ENCODE measurements at places on chromosomes 5 and 9.

GRCh38 chr5:82622711-82623514 lies 344.8 kb upstream of the RPS23 start:
- no peak for DNase-seq

DNA sequence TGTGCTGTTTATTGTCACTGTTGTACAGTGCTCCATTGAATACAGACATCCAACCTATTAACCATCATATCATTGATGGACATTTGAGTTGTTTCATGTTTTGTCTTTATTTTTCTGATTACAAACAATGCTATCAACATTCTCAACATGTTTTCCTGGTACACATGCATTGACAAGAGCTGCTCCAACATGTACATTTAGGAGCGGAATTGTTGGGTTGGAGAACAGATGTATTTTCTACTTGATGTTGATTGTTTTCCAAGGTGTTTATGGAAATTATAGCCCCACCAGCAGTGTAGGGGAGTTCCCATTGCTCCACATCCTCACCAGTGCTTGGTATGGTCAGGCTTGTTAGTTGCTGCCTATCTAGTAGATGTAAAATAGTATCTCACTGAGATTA lies 204.1 kb upstream of the CLINT1 start:
- no peak for DNase-seq

DNA sequence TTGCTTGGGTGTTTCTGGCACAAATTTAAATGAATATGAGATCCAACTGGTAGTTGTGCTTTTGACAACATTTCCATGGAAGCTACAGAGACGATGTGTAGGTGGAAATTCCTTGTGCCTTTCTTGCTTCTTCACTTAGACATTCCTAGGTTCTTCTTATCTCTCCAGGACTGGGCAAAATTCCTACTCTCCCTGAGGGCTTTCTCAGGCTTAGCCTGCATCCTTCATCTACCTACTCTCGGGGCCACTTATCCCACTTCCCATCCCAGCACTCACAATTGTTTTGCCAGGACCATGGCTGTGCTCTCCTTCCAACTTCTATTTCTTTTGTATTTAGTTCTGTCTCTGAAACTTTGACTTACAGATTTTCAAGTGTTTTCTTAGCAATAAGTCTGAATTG lies 17.8 kb upstream of the SPINK1 start:
- no peak for DNase-seq

DNA sequence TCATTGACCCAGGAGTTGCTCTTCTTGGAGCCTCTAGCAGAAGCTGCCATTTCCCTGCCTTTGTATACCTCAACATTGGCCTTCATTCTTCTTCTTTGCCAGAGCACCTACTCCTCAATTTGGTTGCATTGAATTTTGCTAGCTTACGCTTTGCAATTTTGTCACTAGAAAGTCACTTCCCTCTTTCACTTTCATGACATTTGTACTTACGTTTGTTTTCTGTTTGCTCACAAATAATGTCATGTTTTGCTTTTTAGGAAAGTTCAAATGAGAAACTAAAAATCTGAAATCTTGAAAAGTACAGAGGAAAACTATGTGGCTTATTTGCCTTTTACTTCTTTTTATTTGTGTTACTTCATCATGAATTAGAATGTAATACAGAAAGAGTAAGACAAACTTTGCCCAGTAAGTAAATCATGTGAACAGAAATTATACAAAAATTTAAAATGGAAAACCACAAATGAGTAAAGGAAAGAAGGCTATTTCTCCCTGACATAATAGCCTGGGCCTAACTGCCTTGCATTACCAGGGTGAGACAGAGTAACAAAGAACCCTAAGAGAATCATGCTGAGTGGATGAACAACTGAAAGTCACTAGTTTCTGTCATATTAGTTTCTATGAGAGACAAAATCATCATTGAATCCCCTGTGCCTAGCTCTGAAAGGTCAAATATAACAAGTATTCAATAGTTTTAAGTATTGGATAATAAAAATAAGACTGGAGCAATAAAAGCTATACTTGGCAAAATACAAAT lies 7.4 kb upstream of the IFNA1 start:
- no peak for DNase-seq

GRCh38 chr9:137306066-137306849 lies 4.2 kb upstream of the NRARP start:
- DNase-seq: no peak

GRCh38 chr9:128104171-128104618 lies 23.3 kb downstream of the PTGES2 start:
- no peak for DNase-seq

DNA sequence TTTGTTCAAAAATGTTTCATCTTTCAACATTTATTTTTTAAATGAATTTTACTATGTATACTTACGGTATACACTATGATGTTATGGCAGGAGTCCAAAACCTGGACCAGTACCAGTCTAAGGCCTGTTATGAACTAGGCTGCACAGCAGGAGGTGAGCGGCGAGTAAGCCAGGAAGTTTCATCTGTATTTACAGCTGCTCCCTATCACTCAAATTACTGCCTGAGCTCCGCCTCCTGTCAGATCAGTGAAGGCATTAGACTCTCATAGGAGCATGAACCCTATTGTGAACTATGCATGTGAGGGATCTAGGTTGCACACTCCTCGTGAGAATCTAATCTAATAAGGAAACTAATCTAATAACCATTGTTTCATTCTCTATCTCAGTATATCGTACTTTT lies 715.5 kb upstream of the PTPRD start:
- no peak for DNase-seq

DNA sequence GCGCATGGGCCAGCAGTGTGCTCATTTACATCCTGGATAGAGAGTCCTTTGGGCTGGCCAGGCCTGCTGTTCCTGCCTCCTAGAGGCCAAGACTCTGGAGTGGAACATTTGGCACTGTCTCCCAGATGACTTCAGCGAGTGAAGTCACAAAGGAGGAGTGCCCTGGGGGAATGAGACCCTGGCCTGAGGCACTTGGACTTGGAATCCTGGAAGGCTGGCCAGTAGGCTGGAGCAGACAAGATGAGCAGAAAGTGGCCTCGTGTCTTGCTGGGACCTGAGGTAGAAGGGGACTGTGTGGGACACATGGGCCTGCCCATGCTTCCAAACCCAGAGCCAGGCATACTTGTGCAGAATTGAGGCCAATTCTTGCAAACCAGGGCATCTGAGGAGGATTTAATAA lies at the start of gene TSSK1B:
TSS of gene TSSK1B (minus strand) at position 101 of the 400 bp plus-strand sequence. CDS start 150 bp downstream, outside the sequence.
- DNase-seq: no peak

GRCh38 chr9:137350696-137351584 lies 48.9 kb upstream of the NRARP start:
- no peak for DNase-seq

- no peak for DNase-seq
Observed at GRCh38 chr9:115923903-115924668, 229.5 kb upstream of the PAPPA start.

DNA sequence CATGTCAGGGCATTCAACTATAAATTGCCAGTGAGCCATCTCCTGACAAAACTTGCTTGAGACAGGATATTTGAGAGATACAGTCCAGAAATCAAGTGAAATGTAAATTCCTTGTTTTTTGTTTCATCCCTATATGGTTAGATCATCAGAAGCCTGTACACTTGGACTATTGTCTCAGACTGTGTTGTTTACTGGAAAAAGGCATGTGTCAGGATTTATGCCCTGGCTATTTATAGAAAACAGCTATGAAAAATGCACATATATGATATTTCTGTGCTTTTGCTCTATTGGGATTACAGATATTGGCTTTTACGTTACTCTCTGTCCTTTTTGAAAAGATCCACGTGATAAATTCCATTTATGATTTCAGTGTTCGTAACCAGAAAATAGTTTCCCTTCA lies 44.2 kb downstream of the IL31RA start:
- DNase-seq: no peak

DNA sequence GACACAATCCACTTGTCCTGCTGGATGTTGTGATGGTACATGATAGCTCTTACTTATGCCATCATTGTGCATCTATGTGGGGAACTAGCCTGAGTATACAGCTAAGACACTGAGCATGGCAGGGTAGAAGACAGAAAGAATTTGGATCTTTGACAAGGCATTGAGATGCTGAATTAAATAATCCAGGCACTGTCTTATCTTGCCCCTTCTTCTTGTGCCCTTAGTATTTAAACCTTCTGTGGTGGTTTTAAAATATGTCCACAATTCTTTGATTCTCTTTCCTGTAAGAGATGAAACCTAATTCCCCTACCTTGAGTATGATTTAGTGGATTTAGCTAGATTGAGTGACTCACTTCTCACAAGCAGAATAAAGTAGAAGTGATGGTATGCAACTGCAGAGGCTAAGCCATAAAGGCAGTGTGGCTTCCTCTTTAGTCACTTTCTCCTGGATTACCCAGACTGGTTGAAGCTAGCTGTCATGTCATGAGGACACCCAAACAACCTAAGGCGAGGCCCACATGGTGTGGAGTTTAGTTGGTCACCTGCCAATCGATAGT lies 174.0 kb upstream of the NREP start:
- DNase-seq: no peak

DNA sequence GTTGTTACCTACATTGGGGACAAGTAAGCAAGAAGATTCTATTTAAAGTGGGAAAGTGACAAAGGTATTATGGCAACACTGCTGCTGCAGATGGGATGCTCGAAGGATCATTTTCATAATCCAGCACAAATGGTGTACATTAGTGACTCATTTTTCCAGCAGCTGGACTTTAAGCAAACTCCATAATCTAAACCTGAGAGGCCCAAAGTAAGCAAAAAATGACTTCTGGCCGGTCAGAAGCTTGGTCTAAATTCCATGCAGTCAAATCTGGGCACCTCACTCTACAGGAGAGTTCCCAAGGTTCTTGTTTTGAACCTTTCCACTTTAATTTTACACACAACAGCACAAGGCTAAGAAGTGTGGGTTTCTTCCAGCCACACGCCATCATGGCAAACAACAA lies 43.6 kb upstream of the TRAF1 start:
- DNase-seq: no peak

DNA sequence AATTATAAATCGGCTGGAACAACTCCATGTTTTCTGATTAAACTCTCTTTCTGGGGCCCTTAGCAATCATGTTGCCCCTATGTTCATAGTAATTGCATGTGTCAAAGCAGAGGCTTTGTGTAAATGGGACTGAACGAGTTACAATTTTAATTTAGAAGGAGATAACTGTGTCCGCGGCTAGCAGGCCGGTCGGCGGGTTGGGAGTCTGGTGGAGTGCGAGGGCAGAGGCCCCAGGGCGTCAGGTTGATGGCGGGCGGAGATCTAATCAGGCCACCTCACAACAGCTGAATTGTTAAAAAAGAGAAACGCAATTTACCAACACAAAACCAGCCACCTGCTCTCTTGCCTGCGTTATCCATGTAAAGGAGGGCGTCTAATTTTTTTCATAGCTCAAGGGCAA lies 134.9 kb upstream of the LPCAT1 start:
- no peak for DNase-seq

GRCh38 chr5:1768283-1769000 lies 31.2 kb downstream of the MRPL36 start:
- no peak for DNase-seq

- no peak for DNase-seq
Observed at GRCh38 chr5:66713998-66714397, 117.8 kb downstream of the MAST4 start.

DNA sequence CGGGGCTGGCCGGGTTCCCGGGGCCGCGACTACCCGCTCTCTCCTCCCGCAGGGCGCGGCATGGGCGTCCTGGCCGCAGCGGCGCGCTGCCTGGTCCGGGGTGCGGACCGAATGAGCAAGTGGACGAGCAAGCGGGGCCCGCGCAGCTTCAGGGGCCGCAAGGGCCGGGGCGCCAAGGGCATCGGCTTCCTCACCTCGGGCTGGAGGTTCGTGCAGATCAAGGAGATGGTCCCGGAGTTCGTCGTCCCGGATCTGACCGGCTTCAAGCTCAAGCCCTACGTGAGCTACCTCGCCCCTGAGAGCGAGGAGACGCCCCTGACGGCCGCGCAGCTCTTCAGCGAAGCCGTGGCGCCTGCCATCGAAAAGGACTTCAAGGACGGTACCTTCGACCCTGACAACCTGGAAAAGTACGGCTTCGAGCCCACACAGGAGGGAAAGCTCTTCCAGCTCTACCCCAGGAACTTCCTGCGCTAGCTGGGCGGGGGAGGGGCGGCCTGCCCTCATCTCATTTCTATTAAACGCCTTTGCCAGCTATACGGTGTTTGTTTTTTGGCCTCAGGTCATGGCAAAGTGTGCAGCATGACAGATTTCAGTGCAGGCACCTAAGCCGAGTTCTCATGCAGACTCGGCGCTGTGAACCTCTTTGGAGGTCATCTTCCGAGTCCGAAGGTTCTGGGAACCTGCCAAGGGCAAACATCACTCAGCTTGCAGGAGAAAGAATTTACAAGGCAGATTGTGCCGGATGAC lies 516 bp downstream of the MRPL41 start:
- no peak for DNase-seq

DNA sequence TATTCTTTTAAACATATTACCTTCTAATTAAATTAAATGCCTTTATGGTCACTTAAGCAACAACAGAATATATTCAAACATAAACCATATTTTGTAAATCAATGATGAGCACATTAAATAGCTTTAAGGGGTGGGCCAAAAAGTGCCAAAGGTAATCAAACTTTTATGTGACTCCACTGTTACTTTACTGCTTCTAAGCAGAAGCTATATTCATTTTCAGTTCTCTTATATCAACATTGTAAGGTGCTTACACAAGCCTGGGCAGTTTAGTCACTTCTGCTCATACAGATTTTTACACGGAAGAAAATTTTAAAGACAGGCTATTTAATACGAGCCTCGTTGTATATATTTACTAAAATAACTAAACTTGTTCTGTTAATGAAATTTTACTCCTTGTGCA lies 29.9 kb downstream of the RFX3 start:
- DNase-seq: no peak

DNA sequence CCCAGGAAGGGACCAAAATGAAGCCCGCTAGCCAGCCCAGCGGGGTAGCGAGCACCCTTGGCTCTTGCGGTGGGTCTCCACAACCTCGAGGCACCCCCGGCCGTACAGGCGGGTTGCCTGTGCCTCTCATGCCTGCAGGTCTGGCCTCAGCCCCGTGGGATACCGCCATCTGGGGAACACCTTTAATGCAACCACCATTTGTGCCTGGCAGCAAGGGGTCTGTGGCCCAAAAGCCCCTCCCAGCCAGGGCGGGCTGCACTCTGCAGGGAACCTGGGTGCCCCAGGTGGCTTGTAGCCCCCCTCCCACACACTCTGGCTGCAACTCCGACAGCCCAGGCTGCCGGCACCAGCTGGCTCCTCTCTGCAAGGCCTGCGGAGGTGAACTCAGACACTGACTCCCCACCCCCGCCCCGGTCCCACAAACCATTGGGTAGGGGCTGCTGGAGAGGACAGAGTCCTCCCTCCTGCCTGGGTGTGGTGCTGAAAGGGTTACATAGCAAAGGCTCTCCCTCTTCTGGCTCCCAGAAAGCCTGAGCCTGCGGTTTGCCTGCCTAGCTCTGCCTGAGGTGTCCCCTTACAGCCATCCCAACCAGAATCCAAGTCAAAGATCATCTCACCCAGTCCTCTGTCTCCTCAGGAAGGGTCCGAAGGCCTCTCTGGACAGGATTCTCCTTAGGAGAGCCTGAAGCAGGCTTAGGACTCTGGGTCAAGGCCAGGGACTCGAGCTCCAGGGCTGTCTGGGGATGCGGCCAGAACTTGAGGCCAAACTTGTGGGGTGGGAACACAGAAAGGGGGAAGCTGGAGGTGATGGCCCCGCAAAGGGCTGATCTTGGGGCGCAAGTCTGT lies 109.4 kb downstream of the PSD2 start:
- peak; percentile 69 for DNase-seq

GRCh38 chr9:104494808-104495207 lies 9.3 kb upstream of the OR13F1 start:
- DNase-seq: peak; percentile 13

Measured in NCI-H526 treated with DMSO at 0.1 percent for 48 hours (cell line).